ENCODE measurements at places on chromosomes 4 and X.

DNA sequence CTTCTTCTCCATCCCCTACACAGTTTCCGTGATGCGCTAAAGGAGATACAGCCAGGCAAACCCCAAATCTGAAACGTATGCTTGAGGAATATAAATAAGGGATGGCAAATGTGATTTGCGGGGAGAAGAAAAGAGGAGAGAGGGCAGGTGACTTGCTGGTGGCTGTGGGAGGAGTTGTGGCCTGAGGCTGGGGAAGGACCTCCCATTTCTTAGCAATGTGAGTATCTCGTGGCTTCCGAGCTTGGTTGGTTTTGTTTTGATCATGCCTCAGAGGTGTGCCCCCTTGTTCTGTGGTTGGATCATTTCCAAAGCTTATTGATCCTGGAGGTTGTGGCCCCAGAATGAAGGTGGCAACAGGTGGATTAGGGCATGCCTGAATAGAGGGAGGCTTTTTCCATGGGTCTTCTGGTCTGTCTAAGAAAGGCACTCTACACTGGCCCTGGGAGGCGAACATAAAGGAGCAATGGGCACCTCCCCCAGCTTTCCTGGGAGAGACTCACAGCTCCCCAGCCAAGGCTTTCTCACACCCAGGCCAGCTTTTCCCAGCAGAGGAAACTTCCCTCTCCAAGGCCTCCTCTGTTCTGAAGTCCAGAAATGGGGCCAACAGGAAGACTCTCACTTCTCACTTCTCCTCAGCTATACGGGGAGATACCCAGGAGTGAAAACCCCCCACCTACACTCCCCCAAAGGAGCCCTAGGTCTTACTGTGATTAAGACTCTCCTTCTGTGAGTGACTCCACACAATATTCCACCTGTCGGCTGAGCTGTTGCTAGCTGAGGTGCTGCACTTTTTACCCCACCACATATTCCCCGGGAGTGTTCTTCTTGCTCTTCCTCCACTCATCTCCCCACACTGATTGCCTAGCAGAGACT lies 40.0 kb downstream of the C4orf51 start:
- peak; percentile 2 for DNase-seq

DNA sequence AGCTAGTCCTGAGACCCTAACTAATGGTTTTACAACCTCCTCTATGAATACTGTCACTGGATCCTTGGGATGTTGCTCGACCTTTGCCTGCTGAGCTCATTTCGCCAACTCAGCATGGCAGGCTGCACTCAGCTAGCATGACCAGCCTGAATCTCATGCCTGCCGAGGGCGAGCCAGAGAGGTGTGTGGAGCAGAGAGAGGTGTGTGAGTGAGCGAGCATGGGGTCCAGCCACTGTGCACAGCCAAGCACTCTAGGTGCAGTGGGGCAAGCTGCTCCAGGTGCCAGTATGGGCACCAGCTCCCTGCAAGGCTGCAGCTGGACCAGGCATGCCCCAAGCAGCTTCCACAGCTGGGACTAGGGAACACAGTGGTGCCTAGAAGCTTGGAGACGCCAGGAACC lies 410.9 kb downstream of the PCDH10 start:
- no peak for DNase-seq

DNA sequence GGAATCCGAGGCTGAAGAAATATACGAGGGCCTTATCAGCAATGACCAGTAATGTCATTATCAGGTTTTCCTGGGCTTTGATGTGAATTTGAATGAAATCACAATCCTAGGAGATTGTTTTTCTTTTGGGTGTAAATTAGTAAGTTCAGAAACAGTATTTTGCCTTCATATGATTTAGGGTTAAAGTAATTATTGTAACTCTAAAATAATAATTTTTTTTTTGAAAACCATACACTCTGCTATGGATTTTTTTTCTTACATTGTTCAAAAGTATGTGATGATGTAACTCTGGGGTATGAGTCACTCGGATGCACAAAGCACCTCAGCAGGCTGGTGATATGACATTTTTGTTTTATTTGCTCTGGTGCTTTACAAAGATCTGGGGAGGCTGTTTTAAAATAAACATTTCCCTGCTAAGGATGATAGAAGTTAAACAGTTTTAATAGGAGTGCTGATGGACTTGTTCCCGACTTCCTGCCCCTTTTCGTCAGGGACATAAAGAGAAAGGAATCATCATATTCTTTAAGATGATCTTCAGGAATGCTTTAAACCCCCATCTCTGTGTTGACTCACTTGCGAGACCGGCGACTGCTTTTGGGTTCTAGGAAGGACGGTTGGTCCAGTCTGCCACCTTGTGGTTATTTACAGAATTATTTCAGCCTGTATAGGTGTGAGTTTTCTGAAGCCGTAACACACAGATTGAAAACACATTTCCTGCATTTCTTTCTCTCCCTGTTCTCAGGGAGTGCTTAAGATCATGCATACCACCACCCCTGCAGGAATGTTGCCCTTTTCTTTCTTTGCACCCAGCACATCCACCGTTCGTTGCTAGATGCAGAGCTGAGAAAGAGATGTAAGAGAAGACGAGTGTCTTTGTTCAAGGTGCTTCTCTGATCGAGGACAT lies 72.5 kb downstream of the RAPGEF2 start:
- peak; percentile 83 for DNase-seq

DNA sequence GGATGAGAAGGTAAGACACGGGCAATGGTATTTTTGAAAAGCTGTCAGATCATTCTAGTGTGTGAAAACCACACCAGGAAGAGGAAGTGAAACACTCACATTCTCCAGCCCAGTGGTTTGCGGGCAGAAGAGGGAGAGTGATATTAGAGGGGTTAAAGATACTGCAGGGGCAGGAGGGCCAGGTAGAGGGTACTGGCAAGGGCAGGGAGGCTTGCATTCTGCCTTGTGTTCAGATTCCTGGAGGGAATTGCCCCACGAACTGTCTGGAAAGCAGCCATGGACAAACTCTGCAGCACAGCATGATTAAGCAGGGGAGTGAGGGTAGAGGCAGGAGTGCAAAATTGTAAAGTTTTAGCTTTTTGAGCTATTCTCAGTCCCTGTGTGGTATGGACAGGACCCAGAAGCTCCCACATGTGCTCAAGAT lies 30.9 kb downstream of the NIPAL1 start:
- peak; percentile 60 for DNase-seq

DNA sequence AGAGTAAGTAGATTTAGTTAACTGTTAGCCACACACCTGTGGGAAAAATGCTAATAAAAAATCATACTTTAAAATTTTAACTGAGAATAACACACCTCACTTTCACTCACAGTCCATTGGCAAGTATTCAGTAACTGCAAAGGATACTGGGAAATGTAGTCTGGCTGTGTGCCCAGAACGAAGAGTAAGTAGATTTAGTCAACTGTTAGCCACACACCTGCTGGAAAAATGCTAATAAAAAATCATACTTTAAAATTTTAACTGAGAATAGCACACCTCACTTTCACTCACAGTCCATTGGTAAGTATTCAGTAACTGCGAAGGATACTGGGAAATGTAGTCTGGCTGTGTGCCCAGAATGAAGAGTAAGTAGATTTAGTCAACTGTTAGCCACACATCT lies 178.4 kb upstream of the NWD2 start:
- DNase-seq = no peak

DNA sequence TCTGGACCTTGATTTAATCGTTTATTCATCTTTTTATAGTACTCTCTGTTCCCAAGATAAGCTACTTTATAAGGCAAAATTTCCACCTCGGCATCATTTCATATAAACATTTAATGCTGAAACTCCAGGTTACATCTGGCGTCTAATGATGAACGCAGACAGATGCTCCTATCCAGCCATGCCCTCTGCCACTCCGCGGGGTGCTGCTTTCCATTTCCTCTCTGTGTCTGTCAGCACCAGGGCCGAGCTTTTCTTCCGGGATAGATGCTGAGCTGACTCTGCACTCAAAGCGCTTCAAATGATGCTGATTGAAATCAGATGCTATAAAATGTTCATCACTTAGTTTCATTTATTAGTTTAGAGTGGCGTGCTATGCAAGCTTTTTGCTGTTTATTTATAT lies 80.5 kb upstream of the HELT start:
- no peak for DNase-seq

Measured in suppressor macrophage treated with lipopolysaccharide for 4 hours (primary cell).